ENCODE measurements at places on chromosomes 3 and 15.

DNA sequence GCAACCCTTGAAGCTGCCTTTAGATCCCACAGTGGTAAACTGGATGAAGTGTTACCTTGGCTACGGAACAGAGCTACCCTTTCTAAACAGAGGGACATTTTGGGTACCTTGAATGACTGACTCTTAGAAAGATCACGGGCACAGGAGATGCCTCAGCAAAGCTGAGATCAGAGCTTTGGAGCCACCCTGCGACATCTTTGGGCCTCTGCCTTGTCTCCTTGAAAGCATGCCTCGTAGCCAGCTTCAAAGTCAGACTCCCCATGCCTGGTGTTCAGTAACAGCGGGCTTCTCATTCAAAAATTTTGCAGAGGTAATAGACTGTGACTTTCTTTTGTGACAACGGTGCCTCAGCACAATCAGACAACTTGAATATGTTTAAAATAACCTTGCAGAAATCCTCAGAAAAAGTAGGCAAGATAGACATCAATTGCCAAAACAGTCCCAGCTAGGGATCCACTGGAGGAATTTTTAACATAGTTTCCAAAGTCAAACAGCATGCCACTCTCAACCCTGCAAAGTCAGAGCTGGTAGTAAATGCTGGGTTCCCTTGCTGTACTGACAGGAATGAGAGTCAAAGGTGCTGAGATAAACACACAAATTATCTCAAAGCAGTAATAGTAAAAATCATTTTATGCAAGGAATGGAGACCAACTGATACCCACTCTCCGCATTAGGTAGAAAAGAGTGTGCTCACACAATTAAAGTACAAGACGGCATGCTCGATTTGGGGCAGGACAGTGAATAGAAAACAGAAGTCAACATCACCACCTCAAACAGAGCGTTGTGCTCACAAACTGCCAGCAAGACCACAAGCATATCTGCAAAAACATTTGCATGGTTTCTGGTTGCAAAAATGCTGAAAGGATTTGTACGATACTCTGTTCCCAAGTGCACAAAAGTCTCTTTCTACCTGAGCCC lies 82.1 kb downstream of the MYO1E start:
- no peak for DNase-seq

GRCh38 chr3:124903896-124904834 lies 17.0 kb upstream of the ITGB5 start:
- DNase-seq: no peak

- DNase-seq: peak; percentile 56
Measured at GRCh38 chr15:50907601-50908208, 778 bp upstream of the AP4E1 start.

DNA sequence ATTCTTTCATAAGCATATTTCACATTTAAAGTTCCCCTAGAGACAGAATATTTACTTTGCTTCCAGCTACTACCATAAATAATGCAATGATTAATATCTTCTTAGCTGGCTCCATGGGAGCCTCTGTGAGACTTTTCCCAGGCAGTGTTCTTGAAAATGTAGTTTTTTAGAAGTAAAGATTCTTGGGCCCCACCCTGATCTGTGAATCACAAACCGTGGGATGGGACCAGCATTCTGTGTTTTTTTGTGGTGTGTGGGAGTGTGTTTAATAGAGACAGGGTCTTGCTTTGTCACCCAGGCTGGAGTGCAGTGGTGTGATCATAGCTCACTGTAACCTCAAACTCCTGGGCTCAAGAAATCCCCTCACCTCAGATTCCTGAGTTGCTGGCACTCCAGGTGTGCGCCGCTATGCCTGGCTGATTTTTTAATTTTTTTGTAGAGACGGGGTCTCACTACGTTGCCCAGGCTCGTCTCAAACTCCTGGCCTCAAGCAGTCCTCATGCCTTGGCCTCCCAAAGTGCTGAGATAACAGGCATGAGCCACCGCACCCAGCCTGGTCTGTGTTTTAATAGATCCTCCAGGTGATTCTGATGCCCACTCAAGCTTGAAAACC lies 83.0 kb downstream of the KLHL25 start:
- no peak for DNase-seq

GRCh38 chr3:6753536-6753935 lies 107.4 kb upstream of the GRM7 start:
- no peak for DNase-seq
